ENCODE measurements at places on chromosomes 7 and 10.

GRCh38 chr7:102004229-102004628, 186.8 kb downstream of the CUX1 start:
- DNase-seq = no peak

DNA sequence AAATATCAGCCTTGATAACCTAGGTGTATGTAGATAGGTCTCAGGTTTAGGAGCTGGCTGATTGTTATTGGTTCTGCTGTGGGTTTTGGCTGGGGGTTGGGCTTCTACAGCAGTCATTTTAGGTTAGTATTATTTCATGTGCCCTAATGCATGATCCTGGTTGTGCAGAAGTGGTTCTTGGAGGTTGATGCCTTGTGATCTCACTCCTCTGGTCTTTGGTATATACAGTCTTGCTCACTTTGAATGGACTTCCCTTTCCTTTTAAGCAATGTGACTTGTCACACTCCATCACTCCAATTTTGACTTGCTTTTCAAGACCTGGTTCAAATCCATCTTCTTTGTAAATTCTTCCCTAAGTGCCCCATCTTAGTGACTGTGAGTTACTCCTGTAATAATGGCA, 188.9 kb downstream of the LRMDA start:
- DNase-seq = no peak

DNA sequence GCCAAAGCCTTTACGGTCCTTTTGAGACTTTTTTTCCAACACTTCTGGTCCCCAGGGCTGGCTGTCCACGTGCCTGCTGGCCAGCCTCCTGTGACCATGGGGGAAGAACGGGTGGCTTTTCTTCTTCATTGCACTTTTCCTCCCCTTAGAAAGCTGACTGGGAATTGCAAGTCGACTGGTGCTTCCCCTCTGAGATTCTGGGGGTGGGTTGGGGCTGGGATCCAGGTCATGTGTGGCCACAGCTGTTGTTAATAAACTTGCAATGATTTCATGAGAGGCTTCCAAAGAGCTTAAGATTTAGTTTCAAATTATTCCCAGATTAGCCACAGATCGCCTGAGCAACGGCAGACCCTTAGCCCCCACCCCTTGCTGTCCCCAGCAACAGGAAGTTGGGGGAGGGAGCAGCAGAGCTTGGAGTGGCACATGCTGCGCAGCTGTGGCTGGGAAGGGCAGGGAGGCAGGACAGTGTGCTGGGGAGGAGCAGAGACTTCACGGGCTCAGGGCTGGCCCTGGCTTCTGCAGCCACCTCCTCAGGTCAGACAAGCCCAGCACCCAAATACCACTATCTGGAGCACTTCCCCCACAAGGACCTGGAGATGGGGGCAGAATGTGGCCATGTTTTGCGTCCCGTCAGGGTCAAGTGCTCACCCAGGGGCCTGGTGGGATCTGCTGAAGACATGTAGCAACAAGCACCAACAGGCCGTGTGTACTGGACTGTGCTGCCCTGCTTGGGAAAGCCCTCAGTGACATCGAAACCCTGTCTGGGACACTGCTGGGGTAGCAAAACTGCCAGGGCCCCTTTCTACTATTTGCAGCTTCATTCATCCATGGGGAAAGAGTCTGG, 147.1 kb downstream of the RNF216 start:
- peak; percentile 76 for DNase-seq

DNA sequence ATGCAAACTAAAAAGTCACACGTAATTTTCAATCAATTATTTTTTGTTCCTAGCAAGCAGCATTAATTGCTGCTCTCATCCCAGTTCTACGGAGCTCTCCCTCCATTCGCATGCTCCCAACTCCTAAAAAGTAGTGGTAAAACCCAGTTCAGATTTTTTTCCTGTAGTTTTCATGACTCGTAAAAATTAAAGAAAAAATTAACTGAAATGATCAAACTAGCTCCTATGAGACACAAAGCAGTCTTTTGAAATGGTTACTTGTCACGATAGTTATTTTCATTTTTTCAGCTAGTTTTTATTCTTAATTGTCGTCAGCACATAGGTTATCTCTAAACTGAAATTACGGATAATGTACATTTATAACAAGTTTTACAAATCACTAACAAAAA, 1.8 kb downstream of the HNRNPA2B1 start:
- DNase-seq = no peak

GRCh38 chr7:83166781-83167180, 4.1 kb upstream of the PCLO start:
- DNase-seq = no peak

GRCh38 chr7:18177129-18177814, 149.6 kb upstream of the PRPS1L1 start:
- no peak for DNase-seq

DNA sequence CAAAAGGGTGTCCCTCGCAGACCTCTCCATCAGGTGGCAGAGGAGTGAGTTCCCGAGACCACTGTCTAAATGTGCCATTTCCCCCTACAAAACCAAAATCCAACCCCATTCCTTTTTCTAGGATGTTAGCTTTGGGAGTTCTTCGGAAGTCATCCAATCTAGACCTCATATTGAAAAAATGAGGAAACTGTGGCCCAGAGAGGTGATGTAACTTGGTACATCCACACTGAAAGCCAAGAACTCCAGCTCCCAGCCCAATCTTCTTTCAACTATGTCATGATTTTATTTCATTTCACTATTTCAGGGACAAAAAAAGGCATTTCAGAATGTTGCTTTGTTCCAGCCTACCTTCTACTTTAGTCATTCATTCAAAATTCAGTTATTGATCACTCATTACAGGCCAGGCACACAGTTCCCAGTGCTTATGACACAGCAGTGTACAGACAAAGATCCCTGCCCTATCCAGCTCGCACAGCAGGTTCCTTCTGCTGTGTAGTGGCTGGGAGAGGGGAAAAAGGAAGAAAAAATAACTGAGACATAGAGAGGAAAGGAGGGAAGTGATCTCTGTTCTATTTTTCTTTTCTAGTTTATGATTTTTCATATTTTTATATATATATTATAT, 35.8 kb downstream of the SCRN1 start:
- no peak for DNase-seq

All from left ventricle myocardium superior (tissue), 1 donor.